EH (cell line): ENCODE measurements at places on chromosomes 7 and 10.

DNA sequence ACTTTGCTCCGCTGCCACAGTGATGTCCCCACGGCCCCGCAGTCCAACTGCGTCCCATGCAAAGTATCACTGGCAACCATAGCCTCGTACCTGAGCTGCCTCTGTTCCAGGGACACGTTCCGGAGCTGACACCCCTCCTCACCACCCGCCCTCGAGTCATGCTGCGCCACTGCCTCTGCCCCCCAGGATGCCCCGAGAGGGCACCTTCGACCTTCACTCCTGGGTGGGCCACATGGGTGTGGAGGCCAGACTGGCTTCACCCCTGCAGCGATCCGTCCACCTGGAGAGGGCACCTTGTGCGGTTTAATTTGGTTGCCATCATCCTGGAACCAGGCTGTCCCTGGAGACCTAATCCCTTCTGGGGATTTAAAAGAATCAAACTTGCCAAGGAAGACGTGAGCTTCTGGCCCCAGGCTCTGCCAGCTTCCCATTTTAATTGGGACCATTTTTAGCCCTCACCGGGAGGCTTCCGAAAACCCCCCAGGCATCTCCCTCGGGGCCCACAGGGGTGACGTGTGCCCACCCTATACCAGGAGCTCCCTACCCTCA lies 19.2 kb upstream of the TNRC18 start:
- DNase-seq: no peak

DNA sequence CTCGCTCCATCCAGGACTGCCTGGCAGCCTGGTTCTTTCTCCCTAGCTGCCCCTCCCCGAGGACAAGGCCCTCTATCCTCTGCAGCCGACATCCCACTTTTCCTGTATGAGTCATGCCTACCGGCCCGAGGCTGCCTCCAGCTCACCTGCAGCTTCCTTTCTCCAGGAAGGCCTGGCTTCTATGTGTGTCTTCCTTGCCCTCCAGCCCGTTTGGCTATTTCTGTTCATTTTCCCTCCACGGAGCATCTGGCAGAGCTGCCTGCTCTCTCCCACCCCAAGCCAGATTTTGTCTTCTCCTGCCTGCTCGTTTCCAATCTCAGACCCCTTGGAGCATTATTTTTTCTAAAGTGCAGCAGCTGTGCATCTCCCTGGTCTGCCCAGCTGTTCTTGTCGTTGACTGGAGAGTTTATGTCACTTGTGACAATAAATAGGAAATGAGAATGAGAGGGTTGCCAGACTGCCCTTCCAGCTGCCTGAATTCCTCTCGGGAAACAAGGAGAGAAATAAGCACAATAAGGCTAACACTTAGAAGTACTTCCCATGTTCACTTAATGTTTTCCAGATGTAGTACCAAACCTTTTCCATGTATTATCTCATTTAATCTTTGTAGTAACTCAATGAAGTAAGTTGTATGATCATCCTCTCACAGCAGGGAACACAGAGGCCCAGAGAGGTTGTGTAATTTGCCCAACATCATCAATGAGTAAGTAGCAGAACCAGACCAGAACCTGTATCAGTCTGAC lies 19.7 kb downstream of the UBTD1 start:
- DNase-seq: peak; percentile 46

DNA sequence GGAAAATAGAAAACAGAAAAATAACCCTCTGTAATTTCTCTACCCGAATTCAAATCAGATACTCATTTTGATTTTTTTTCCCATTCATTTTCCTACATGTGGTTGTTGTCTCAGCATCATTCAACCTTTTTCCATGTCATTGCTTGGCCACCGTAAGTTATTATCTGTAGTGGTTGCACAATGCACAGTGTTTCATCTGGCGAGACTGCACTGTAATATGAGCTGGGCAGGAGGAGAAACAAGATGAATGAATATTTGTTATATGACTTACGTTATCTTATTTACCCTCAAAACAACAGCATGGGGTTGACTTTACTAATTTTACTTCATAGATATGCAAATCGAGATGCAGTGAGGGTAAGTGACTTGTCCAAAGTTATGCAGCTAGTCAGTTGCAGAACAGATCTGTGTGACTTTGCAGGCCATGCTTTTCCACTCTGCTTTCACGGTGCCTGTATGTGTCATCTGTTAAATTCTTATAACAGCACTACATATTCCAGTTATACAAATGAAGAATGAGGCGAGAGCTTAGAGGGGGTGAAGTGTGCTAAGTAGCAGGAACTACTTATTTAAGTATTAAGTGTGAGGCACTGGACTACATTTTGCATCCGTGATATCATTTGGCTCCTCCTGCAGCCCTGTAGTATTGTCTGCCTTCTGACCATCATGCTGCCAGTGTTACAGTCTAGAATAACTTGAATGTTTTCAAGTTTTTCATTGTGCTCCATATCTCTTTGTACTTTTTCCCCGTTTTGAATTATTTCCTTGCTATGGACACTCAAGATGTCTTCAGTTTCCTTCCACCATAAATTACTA lies 56.7 kb downstream of the ZMYND11 start:
- DNase-seq: peak; percentile 60

DNA sequence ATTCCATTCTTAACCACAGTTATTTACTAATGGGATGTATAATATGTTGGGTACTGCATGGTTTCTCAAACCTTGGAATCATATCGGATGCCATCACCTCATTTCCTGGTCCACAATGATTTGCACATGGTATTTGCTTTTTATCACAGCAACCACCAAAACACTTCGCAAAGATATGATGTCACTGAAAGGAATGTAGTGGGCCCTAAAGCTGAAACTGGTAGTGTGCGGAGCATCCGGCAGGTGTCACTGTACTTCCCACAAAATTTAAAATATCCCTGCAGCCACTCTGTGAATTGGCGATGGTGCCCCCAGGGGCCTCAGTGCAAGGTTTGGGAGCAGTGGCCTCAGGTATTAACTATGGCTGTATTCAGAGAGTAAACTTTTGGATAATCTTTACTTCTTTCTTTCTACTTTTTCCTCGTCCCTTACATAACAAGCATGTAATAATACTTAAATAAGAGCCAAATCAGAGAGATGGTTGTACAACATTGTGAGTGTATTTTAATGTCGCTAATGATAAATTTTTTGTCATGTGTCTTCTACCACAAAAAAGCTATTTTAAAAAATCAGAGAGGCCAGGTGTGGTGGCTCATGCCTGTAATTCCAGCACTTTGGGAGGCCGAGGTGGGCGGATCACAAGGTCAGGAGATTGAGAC lies 66.2 kb downstream of the FAM241B start:
- peak; percentile 96 for DNase-seq

DNA sequence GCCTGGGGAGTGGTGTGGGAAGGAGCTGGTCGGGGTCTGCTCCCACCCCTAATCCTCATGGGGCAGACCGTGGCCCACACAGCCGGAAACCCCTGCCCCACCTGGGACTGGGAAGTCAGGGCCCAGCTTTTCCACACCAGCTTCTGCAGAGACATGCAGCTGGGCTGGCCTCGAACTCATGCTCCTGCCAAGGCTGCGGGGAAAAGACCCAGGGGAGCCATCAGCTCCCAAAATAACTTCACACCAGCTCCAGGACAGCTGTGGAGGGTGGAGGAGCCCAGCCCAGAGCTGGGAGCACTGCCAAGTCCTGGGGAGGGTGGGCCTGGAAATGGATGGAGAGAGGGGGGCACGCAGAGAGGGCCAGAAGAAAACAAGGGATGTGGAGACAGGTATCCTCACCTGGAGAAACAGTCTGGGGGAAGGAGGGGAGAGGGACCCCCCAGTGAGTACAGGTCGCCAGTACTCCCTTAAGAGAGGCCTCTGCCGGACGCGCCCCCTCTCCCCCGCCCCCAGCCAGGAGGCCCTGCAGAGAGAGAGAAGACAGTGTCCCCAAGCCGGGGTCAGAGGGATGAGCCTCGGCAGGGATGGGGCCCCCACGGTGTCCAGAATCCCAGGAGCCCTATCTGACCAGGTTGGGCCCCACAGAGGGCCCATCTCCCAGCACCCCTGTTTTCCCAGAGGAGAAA lies 11.5 kb upstream of the GRIFIN start:
- no peak for DNase-seq

DNA sequence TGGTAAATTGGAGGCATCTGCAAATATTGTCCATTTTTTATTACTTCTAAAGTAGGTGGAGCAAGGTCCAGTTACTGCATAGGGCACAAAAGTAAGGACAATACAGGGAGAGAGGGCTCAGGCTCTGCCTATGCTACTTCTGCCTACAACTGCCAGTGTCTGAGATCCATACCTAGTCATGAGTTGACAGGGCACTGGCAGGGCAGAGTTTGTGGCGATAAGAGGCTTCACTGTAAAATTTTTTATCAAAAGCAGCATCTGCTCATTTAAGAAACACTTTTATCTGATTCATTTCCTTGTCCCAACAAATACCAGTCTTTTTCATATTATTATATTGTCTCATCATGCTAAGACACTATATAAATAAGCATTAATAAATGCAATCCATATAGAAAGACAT lies 178.0 kb downstream of the LRRN3 start:
- DNase-seq: no peak

- no peak for DNase-seq
Observed at GRCh38 chr7:64046041-64046389, 781 bp downstream of the ZNF727 start.

GRCh38 chr7:48875045-48875916 lies 49.1 kb upstream of the CDC14C start:
- DNase-seq: peak; percentile 1

DNA sequence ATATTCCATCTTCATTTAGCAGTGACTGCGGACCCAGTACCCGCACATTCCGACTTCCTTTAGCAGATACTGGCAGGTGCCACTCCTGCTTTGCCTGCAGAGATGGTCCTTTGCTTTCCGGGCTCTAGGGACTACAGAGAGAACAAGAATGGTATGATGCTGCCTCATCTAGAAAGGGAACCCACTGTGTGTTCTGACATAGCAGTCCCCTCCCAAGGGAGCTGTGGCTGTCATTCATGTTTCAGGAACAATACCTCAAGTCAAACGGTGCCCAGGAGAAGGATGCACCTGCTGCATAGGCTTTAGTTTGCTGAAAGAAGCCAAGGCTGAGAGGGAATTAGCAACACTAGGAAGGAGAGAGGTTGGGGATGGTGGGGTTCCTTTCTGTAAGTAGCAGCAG lies 15.9 kb upstream of the TMEM72 start:
- no peak for DNase-seq
